ENCODE measurements at places on chromosomes 7 and 10.
A peak's percentile ranks its signal among the peaks of the same experiment; 100 is the strongest.

- DNase-seq = no peak
Measured at GRCh38 chr7:74387606-74388005, 66.1 kb upstream of the GTF2IRD1 start.

DNA sequence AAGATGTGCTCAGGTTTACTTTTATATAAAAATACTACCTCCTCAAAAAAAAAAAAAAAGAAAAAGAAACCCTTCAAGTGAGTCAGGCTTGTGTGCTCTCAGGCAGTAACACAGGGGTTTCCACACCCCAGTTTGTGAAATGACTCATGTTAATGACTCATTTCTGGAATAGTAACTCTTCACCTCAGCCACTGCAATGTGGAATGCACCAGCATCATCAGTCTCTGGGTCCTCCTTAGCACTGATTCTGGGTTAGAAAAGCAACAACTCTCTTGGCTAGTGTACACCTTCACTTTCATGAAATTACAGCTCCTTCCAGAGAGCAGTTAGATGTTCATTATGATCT, 110.6 kb downstream of the EMX2 start:
- DNase-seq = no peak

DNA sequence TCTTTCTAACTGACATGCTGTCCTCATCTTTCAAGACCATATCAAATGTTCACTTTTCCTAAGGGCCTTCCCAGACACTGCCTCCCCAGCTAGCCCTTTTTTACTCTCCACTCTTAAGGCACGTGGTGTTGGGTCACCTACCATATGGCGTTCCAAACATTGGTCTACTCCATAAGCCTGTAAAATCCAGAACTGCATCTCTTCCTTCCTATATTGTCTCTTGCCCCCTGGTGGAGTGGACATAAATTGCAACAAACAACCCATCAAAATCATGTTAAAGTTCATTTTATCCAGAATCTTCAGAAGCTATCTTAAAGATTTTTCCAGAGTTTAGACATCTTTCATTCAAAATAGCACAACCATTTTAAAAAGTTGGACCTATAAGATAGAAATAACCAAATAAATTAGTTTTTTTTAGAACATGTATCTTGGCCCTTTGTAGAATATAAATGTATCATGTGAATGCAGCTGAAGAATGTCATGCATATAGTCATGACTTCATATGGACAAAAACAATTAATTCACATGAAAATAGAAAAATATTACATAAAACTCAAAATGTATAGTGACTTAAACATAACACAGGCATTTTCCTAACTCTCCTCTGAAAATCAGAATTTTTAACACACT, 180.6 kb upstream of the CHRM2 start:
- DNase-seq = no peak

GRCh38 chr7:96708872-96709271, 774 bp downstream of the SEM1 start:
- DNase-seq = no peak

DNA sequence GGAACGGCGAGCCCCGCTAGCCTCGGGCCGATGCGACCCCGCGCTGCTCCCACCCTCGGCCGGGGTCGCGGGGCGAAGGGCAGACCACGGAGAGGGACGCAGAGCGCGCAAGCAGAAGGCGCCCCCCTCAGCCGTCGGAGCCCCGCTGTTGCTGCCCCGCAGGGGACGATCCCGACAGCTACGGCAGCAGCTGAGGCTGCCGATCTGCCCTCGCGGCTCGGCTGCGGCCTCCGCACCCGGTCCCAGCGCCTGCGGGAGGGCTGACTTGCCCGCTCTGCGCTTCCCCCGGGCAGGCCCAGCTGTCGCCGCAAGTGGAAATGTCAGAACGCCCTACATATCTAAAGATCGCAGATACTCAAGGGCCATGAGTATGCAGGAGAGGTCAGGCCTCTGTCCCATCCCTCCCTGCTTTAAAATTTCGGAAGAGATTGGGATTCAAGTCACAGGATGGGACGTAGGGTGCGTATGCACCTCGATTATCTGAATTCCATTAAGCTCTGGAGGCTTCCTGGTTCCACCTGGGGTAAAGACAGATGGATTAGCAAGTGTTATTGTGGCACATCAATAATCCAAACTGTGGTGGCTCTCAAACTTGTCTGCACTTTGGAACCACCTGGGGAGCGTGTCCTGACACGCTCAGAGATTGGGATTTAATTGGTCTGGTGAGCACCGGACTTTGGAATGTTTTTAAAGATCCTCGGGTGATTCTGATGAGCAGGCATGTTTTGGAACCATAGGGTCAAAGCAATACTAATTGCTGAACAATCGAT, at the start of gene CRPPA:
TSS of gene CRPPA (minus strand) at position 206 of the 770 bp plus-strand sequence. CDS start 216 bp downstream, outside the sequence.
- peak; percentile 67 for DNase-seq

- no peak for DNase-seq
Measured at GRCh38 chr7:114916261-114916892, 5.5 kb upstream of the MDFIC start.

- no peak for DNase-seq
Measured at GRCh38 chr7:37427276-37427940, 21.3 kb downstream of the ELMO1 start.

- DNase-seq = no peak
Measured at GRCh38 chr7:131072505-131073091, 255.1 kb upstream of the MKLN1 start.

DNA sequence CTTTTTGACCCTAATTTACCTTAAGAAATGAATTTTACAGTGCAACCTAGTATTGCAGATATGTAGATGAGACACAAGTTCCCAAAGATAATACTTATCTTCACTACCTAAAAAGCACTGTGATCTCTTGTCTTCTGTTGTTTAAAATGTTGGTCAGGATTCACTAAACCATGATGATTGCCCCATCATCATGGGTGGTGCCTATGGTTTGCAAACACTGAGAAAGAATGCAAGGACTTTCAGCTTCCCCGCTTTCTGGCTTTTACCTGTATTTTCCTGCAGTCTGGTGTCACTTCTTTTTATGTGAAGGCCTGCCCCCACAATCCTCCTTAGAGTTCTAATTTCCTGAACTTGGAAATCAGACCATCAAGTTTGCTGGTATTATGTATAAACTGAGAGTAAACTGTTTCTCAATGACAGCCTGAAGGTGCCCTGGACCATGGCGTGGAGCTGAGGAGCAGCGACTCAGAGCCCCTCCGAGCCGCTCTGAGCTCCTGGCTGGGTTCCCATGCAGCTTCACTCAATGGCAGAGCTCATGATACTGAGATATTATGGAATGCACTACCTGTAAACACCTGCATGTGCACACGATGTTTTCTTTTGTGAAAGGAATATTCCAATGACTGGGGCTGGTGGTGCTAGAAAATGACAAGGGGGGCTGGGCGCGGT, 118.4 kb upstream of the EFCAB10 start:
- no peak for DNase-seq

DNA sequence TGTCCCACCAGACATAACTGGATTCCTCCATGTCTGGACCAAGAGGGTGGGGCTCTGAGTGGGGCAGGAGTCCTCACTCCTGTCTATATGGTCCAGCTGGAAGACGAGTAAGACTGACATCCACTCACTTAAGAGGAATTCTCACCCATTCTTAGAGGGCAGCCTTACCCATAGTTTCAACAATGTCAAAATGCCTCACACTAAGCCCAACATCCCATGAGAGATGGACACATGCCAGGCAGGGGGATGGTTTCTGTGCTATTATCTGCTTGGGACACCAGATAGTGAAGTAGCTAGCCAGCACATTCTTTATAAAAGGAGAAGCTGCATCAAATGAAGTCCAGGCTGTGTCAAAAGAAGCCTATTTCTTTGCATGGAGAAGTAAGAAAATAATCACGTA, 4.7 kb upstream of the LANCL2 start:
- no peak for DNase-seq

DNA sequence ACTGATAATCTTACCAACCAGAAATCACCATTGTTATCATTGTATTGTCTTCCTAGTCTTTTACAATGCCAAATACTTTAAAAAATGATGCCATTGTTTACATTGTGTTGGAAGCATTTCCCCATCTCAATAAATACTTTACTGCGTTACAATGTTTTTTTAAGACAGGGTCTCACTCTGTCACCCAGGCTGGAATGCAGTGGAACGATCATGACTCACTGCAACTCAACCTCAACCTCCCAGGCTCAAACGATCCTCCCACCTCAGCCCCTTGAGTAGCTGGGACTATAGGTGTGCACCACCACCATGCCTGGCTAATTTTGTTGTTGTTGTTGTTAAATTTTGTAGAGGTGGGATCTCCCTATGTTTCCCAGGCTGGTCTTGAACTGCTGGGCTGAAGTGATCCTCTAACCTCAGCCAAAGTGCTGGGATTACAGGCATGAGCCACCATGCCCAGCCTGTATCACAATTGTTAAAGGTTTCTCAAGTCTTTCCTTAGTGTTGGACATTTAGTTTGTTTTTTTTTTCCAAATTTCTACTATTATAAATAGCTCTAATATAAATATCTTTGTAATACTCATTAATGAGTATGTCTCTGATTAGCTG, 13.5 kb downstream of the LRMDA start:
- DNase-seq = no peak

- no peak for DNase-seq
Measured at GRCh38 chr10:101402711-101403110, 48.7 kb downstream of the BTRC start.

DNA sequence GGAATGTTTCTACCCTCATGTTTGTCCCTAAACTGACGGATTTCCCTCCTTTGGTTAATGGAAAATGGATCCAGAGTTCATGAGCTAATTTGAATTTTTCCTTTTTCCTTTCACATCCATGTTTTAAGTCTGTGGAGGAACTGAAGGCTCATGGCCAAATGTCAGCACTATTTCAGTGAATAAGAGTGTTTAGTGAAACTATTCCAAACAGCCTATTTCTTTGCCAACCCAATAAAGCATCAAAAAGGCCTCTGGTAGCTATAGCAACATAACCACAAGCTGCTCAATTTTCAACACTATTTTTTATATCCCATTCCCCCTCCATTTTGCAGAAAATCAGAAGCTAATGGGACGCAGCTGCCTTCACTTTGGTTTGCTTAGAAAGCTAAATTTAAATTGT, 1454.1 kb downstream of the GATA3 start:
- no peak for DNase-seq

DNA sequence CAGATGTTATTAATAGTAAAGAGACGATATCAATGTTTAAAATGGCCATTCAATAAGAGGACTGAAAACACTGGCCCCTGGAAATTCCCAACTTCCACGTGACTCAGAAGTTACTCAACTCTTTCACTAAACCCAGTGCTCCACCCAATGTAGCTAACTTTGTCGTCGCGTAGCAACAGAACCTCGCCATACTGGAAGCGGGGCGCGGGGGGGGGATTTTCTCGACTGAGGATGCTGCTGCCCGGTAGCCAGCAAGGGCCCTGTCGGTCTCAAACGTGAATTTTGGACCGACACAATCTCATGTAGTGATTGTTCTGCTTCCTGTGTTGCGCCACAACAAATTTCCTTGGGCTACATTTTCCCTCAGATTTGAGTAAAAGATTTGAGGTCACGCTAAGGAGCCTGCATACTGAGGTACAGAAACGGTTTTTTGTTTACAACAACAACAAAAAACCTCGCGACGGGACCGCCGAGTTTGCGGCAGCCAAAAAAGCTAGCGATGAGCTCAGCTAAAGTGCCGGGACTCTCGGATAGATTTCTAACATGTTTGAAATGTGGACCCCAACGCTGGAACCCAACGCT, 977 bp upstream of the SFR1 start:
- peak; percentile 79 for DNase-seq

DNA sequence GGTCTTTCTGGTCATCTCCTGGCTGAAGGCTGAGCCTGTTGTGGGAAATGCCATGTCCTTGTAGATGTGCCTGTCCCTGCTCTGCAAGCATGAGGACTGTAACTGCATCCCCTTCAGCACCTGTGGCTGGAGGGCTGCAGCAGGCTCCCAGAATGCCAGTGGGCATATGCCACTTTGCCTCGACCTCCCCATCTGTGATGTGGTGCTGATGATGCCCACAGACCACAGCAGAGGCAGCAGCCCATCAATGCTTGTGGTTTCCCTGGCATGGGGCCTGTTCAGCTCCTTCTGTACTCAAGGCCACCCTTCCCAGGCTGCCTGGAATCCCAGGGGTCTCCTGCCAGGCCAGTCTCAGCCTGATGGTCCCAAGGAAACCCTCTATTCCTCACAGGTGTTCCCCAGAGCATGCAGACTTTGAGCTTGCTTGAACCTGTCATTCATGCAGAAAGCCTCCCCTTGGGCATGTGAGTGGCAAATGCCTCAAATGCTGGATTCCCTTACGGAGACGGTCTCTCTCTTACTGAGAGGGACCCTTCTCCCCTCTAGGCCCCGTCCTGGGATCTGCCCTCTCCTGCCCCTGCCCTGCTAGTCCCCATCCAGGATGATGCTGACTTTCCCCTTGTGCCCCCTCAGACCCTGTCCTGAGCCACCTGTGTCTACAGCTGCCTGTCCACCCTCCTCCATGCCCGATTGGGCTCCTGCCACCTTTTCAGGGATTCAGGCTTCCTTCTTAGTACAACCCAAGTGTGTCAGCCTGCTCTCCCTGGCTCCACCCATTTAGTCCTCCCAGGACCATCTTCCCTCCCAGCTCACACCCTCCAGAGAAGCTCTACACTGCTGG, 50.9 kb upstream of the ANTXRL start:
- DNase-seq = no peak

GRCh38 chr10:114031073-114031972, 12.3 kb upstream of the ADRB1 start:
- no peak for DNase-seq

- DNase-seq = no peak
Measured at GRCh38 chr7:13028825-13029099, 341.3 kb downstream of the ARL4A start.

DNA sequence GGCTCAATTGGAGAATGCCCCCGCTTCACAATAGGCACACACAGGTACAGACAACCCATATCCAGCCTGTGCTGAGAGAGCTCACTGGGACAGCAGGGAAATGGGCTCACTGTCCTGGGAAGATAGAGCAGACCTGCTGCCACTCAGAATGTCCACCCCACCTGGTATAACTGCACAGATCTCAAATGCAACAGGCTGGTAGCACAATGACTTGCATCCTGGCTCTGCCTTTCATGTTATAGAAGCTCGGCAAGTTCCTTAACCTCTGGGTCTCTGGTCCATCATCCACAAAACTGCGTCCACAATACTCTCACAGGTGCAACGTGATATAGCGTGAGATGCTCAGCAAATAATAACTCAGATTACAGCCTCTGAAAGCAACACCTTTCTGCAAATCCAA, 295.4 kb downstream of the GRID1 start:
- DNase-seq = peak; percentile 4

GRCh38 chr7:17255926-17256325, 42.5 kb upstream of the AHR start:
- no peak for DNase-seq

DNA sequence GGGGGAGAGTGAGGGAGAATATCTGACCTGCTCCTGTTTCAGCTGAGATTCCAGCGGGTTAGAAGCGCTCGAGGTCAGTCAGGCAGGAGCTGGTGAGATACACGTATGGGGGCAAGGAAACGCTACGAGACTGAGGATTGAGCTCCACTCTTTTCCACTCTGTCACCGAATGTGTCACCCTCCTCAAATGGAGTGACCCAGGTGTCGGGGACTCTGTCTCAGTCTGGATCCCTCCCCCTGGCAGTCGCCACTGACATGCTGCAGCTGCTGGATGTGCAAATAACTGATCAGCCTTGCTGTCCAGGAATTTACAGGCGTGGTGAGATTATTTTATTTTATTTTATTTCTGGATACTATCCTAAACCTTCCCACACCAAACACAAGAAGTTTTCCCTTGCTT, 100.9 kb upstream of the DPP6 start:
- no peak for DNase-seq

All from liver (tissue), 10 donors.